Germinal center (tissue), 1 donor: ENCODE measurements at places on chromosomes 4 and X.

- DNase-seq: no peak
Measured at GRCh38 chrX:15973299-15973698, 118.7 kb upstream of the AP1S2 start.

- no peak for DNase-seq
Measured at GRCh38 chr4:138952411-138952810, 63.2 kb upstream of the NOCT start.

DNA sequence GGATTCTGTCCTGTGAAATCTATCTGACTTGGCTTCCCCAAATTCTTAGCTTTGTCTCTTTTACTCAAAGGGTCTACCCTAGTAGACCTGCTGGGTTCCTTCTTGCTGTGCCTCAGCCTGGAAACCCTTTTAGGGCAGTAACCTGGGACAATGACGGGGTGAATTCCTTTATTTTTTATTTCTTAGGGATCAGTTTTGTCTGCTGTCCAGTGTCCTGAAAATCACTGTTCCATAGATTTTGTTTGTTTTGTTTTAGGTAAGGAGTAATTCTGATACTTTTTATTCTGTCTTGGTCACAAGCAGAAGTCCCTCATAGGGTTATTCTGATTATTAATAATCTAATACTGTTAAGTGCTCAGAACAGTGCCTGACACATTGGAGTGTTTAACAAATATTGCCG, 118.9 kb downstream of the EVC2 start:
- DNase-seq: no peak

GRCh38 chrX:124378643-124379042, 32.3 kb downstream of the SH2D1A start:
- no peak for DNase-seq

DNA sequence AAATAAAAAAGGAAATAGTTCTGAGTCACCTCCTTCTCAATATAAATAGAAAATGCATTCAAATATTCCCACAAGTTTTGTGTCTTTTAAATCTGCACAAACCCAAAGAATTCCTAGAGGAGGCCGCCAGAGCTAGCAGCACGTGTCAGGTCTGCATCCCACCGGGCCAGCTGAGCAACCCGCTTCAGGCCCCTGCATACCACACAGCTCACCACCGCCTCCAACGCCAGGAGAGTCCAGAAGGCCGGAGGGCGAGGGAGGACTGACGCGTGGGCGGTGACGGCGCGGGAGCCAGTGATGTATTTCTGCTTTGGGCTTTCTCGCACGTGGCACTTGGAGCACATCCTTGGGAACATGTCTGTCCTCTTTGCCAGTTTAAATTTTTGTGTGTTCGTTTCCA, 61.9 kb upstream of the CLDN34 start:
- DNase-seq: no peak

DNA sequence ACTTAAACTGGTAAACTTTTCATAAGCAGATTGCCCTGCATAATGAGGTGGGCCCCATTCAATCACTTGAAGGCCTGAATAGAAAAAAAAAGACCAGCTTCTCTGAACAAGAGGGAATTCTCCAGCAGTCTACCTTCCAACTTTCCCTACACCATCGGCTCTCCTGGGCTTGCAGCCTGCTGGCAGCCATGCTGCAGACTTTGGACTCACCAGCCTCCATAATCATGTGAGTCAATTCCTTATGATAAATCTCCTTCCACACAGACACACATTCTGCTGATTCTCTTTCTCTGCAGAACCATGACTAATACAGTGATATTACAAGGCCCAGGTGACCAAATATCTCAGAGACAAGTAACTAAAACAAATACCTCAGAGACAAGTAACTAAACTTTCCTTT, 113.8 kb upstream of the WDR17 start:
- no peak for DNase-seq

DNA sequence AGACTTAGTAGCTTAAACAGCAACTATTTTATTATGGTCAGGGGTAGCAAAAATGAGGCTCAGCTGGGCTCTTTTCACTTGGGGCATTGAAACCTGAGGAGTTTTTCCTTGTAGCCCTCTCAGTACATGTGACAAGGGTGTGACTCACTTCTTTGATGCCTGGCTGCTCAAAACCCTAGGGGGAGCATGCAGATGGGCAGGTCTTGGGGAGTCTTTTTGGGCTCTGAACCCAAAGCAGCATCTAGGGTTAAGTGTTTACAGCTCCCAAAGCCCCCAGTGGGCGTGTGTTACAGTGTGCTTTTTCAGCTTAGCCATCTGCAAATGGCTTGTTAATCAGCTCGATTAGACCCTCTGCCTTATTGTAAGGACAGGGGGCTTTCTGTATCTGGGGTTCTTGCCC, 1752.7 kb downstream of the PCDH7 start:
- no peak for DNase-seq

DNA sequence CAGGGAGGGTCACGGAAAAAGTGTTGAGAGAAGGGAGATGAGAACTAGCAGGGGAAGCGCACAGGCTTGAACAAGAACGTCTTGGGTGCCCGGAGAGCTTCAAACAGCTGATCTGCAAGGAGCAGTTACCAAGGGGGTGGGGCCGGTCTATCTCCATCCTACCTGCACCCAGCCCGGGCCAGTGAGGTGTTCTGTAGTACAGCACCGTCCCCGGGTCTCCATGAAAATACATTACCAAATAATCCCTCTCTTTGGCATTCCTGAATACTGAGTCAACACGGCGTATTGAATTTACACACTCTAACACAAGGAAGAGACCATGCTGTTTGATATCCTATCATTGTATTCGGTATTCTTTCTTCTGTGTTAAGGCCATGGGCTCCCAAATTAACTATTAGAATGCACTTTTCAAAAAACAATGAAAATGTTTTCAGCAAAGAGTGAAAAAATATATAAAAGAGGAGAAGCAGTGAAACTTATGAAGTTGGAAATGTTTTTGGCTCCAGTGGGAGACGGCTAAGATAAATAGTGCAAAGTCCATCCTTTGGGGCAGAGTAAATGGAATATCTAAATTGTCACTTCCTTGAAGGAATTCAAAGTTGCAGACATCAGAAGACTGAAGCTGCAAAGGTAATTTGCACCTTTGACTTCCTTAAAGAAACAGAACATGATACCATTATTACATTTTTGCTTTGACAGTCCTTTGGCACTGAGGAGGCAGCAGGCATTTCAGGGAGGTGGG, 90.3 kb downstream of the DHRSX start:
- DNase-seq: no peak

DNA sequence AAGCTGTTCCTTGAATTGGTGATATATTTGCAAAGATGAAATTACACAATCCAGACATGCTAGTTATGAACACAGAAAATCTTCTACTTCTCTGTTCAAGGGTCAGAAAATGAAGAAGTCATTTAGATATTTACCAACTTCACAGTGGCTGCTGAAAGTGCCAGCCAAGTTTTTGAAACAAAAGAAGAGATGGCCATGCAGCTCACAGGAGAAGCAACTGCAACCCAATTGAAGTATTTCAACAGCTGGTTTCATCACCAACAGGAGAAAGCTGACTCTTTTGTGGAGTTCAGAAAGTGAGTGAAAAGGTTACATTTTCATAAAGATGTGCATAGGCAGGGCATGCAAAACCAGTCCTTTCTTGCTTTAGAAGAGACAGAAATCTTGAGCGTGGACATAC, 70.1 kb upstream of the LSM6 start:
- no peak for DNase-seq

DNA sequence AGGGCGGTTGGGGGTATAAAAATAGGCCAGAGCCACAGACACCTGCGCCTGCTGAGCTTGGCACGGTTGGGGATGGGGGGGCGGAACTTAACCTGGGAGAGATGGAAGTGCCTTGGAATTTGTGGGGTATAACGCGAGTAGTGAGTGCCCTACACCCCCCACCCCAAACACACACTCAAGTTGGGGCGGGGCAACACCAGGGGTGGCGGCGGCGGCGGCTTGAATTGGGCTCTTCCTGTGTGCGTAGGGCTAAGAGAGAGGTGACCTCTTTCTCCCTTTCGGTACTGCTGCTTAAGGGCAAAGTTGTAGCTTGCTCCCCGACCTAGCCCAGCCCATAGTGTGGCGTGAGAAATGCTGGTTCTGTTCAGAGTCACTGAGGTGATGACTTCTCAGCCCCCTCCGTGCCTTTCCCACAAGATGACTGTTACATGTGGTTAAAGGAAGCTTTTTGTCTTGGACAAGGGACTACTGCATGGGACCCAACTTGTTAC, 839 bp downstream of the STK26 start:
- peak; percentile 12 for DNase-seq

- peak; percentile 30 for DNase-seq
Measured at GRCh38 chr4:17578482-17578891, 1.5 kb downstream of the LAP3 start.

DNA sequence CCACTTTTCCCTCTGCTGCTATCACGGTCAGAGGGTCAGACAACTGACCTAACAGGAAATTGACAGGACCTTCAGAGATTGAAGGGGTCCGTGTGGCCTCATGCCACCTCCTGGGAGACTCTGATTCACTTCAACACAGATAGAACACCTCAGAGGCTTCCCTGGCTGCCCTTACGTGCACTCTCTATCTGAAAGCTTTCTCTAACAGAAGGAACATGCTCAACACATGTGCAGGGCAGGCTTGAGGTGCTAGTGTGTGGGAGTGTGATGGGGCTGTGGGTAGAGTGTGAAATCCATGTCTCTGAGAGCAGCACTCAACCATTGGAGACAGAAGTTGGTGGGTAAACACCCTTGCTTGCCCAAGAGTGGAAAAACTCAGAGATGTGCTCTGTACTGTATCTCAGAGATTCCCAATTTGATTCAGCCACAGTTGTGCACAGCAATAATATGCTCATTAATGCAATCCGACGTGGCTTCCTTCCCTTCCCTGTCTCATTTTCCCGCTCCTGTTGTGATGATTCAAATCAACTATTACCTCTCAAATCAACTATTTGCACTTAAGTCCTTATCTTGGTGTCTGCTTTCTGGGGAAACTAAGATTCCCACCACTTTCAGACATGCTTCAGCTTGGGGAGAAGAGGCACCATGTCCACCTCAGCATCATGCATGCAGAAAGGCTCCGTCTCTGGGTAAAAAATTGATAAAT, 62.0 kb upstream of the MAGEB2 start:
- no peak for DNase-seq

DNA sequence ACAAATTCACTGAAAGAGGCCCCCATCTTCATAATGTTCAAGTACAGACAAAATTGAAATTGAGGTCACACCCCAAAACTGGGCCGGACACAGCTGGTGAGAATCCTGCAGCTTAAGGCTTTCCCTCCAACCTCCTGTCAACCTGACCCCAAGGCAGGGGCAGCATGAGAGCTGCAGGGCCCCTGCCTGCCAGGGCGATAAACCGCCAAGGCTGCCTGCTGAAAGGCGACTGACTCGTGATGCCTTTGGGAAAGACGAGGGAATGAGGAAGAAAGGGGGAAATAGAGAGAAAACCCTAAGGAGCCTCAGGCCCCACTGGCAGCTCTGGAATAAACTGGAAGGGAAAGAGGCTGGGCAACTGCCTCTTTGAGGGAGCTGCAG, 7.3 kb upstream of the IRAK1 start:
- no peak for DNase-seq

GRCh38 chr4:138871555-138871875, 144.1 kb upstream of the NOCT start:
- DNase-seq: no peak

- DNase-seq: no peak
Measured at GRCh38 chr4:3254302-3255131, 5.6 kb downstream of the MSANTD1 start.

DNA sequence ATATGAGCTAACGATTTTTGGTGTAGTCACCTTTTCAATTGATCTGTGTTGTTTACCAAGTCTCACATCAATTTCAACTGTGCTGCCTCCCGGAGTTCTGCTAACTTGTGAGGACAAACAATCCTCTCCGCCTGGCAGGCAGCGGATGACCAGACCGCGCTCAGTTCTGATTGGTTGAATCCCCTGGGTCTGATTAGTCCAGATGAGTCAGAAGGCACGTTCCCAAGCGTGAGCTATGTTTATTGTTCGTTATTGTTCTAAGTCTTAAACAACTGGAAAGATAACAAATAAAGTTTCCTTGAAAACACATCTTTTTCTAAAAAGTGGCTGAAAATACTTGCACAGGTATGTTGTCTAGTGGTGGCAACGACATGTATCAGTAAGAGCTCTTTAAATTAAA, 37.9 kb upstream of the TRPC3 start:
- DNase-seq: no peak

GRCh38 chrX:28225513-28225912, 244.3 kb upstream of the DCAF8L1 start:
- no peak for DNase-seq

DNA sequence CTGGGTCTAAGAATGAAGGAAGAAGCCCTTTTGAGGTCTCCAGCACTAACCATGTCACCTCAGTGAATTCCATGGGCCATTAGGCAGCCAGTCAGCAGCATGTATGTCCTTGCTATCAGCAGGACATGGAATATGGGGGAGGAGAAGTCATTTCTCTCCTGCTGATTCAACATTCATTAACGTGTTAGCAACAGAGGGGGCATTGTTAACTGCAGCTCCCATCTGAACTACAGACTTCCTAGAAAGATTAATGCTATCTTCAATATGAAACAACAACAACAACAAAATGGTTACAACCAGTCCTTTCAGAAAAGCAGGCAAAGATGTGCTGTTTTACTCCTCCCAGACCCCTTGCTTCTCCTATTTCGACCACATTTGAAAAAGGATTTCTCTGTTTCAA, 120.4 kb upstream of the SLC34A2 start:
- peak; percentile 16 for DNase-seq

DNA sequence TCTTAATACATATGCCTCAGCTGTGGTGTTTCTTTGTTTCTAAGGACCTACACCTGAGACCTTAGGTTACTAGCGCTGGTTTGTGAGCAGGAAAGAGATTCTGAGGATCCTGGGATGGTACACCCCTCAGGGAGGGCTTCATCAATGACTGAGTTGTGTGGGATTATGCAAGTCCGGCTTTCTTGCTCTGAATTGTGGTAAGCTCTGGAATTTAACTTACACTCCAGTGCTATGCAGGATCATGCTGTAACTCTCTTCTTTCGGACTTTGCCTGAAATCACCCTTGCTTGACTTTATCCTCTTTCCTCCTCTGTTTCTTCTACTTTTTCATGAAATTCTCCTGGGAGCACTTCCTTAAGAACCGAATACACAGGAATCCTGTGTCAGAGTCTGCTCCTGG, 431.5 kb upstream of the BOD1L1 start:
- DNase-seq: no peak

GRCh38 chr4:63986253-63986652, 423.0 kb downstream of the TECRL start:
- no peak for DNase-seq

GRCh38 chr4:105650190-105650589, 58.3 kb downstream of the INTS12 start:
- no peak for DNase-seq

DNA sequence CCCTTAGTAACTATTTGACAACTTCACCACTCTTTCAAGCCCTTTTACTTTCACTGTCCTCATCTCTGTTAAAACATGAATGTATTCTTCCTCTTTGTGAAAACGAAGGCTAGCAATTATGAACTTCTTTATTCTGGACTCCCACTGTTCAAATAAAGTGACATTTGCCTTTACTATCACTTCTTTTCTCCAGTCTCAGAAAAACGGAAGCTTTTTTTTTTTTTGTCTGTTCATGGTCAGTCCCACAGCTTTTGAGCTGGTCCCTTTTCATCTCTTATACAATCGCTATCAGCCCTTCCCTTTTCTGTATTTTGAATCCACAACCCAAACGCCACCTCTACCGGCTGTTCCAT, 327.7 kb downstream of the DKK2 start:
- DNase-seq: no peak
